ENCODE measurements at places on chromosomes 16 and 17.

- DNase-seq = no peak
Observed at GRCh38 chr17:82458885-82459424, 414 bp downstream of the NARF start.

- no peak for DNase-seq
Observed at GRCh38 chr16:81447383-81448101, 2.9 kb downstream of the CMIP start.

DNA sequence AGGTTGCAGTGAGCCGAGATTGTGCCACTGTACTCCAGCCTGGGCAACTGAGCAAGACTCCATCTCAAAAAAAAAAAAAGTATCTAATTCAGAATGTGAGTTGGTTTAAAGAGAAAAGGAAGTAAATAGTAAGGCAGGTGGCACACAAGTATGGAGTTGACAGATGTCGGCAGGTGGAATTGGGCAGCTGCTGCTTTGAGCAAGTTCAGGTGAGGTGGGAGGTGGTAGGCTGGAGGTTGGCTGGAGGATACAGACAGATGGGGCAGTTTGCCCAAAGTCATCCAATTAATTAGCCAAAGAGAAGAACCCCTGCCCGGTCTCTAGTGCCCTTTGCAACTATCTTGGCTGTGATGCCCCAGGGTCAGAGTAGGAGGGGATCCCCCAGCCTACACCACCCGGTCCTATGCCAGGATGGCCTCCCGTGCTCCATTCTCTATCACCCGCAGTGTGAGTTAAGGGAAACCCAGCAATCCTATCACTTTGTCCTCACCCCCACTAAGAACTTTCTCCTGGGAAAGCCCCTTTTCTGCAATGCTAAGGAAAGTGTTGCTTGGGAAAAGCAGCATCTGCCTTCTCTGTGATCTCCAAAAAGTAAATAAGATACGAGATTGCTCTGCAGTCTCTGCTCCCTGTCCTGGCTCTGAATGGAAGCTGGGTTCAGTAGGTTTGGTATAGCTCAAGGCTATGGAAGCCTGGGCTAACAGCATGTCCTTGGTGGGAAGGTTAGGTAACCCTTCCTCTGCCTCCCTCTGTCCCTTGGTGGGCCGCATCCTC is 32.2 kb downstream of the SLC12A3 start:
- DNase-seq = no peak

- DNase-seq = no peak
Observed at GRCh38 chr17:953767-954166, 25.8 kb downstream of the NXN start.

- no peak for DNase-seq
Observed at GRCh38 chr17:73588301-73588846, 55.9 kb downstream of the SDK2 start.

Measured in activated naive CD4-positive, alpha-beta T cell treated with anti-CD3 and anti-CD28 coated beads, Interleukin-2, amount 50 U/mL, for 16 hours (primary cell).